T-helper 9 cell (primary cell): ENCODE measurements at places on chromosomes 4 and X.

GRCh38 chr4:126051689-126052424 lies 737.1 kb downstream of the FAT4 start:
- no peak for DNase-seq

- no peak for DNase-seq
Observed at GRCh38 chr4:139629436-139630125, 36.0 kb upstream of the MGST2 start.

DNA sequence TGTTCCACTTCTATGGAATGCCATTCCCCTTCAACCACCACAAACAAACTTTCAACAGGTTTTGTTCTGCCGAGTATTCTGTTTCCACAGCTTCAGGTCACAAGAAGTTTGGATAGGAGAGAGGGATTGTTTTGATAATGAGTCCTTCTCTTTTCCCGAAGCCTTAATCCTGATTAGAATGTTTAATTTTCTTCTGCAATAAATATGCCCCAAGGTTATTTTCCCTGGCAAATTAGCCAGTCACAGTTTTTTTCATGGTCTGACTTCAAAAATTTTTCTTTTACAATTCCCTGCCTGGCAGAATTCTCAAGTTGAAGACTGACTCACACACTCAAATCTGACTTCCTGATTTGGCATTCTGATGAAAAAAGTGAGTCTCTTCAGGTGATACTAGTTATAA lies 33.1 kb upstream of the EDNRA start:
- no peak for DNase-seq

DNA sequence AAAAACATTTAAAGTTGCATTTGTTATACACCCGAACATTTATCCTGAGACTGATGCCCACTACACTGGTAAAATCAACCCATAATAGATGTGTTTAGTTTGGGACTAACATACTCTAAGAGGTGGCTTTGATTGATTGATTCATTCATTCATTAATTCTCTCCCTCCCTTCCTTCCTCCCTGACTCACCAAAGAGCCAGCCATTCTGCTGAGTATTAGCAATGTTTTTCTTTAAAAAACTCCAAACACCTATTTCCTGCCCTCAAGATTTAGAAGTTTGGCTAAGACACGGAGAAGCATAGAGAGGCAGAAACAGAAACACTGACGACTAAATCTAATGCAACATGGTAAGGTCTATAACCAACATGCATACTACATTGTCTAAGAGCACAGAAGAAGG lies 88.9 kb downstream of the RASL11B start:
- no peak for DNase-seq

GRCh38 chr4:164381859-164382258 lies 372.1 kb upstream of the SMIM31 start:
- DNase-seq = no peak

- peak; percentile 5 for DNase-seq
Observed at GRCh38 chr4:70687392-70687791, 940 bp upstream of the UTP3 start.

DNA sequence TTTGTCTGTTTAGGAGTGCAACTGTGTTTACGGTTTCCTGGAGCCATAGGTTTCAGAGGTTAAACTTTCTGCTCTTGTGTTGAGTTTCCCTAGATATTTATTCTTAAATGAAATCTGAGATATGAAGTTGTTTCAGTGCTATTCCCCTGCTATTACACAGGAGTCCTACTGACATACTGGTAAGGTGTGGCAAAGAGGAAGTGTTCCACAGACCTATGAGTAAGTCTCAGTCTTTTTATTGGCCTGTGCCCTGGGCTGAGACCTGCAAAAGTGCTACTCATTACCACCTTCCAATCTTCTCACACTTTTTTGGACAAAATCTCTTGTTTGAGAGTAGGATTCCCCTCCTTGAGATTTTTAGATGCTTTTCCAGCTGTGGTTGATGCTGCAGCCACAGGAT lies 35.6 kb upstream of the MAGEA8 start:
- DNase-seq = no peak

DNA sequence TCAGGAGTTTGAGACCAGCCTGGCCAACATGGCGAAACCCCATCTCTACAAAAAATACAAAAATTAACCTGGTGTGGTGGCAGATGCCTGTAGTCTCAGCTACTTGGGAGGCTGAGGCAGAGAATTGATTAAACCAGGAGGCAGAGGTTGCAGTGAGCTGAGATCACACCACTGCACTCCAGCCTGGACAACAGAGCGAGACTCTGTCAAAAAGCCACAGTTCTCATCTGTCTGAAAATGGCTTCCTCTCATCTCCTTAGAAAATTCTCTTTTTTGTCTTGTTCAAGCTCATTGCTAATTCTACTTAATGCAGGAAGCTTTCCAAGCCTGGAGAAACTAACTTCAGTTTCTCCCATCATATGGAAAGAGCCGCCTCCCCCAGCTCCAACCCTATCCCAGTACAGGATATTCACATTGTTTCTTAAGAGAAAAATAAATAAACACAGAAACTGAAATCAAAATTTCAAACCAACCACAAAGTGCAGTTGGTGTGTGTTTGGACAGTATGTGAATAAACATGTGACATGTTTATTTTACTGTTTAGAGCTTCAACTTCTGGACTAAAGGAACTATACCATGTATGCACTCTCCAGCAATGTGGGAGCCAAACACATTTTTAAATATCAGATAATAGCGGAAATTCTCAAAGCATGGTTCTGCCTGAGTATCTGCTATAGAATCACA lies 55.0 kb upstream of the GAB1 start:
- DNase-seq = no peak

DNA sequence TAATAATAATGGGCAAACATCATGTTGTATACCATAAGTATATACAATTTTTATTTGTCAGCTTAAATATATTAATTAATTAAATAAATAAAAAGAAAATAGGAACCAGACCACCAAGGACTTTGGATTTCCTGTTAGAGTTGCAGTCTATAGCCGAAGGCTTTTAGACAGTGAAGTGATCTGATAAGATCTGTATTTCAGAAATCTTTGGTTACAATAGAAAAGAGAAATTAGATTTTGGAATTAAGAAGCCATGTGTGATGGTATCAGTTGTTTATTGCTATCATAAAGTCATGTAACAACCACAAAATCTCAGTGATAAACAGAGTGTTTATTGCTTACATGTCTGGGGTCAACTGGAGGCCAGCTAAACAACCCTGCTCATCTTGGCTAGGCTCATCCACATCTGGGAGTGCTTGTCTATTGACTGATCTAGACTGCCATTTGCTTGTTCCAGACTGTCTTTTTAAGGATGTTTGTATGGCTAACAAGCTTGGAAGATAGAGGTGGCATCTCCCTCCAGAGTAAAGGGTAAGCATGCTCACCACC lies 142.1 kb upstream of the USP9X start:
- DNase-seq = no peak

GRCh38 chr4:47219586-47219985 lies 188.2 kb downstream of the GABRB1 start:
- no peak for DNase-seq

GRCh38 chr4:121227341-121227792 lies 63.2 kb upstream of the TNIP3 start:
- DNase-seq = no peak

GRCh38 chr4:113825272-113825671 lies 63.7 kb upstream of the CAMK2D start:
- no peak for DNase-seq

GRCh38 chrX:32871636-32872035 lies 339.7 kb downstream of the DMD start:
- no peak for DNase-seq

GRCh38 chr4:94976371-94977011 lies 218.7 kb downstream of the BMPR1B start:
- DNase-seq = no peak

DNA sequence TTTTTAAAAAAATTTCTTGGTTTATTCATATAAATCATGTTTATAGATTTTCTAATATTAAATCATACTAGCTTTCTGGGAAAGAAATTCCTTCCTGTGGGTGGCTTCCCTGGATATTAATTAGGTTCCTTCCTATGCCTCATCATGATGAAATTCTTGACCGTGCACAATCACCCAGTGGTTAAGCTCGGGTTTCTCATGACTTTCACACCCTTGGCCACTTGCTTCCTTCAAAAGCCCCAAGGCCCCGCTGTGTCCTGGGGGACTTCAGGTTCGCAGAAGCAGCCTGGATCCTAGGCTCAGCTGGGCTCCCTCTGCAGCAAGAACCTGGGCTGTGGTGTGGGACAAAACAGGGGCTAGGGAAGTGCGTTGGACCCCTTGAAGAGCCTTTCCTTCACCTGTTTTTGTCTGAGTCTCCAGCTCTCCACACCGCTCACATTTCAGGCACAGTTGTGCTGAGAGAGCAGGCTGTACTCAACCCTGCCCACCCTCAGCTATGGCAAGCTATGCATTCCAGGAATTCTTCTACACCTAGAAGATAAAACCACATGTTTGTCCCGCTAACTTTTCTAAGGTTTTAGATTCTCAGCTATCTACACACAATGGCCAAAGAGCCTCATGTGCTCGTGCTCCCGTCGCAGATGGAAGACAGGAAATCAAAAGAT lies 48.9 kb upstream of the TMSB15B start:
- DNase-seq = no peak

DNA sequence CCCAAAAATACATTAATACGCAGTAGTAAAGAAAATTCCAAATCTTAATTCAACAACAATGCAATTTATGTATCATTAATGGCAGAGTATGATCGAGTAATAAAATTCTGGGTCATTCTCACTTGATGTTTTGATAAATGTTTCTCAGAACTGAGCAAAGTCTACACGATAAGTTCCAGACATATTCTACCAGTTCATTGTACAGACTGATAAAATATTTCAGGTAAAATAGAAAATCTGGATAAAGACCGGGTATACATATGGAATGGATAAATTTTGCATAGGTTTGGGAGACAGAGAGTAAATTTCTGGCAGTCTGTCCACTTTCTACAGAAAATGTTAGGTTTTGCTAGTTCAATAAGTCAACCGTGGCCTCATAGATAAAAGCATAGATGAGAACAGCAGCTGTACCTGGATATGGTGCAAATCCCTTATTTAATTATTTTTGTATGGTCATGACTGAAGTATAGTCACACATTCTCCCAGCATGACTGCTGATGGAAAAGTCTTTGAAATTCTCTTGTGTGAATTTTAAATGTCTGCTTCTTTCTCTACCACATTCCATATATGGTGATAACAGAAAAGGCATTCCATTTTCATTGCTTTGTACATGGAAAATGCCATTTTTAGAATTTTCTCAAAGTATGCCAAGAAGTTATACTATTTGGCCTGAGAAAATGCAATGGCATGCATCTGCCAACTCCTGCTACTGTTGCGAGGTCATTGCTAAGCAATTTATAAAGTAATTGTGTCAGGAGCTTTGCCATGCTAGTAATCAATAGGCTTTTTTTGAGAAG lies 301.9 kb upstream of the ARSJ start:
- no peak for DNase-seq

- DNase-seq = no peak
Observed at GRCh38 chr4:8512510-8512909, 67.7 kb upstream of the GPR78 start.

DNA sequence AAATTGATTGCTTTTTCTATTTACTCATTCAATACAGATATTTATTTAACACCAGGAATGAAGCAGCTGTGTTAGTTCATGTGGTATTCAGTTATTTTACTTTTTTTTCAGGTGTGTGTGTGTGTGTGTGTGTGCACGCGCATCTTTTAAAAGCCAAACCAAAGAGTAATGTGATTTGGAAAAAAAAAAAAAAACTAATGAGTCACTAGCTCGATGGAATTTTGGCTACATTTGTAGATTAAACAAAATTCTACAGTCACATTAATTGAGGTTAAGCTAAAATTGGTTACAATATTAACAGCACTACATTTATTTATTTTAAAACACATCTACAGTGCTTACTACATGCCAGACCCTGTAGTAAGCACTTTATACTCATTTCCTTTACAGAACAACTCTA lies 66.8 kb downstream of the HHIP start:
- DNase-seq = no peak

DNA sequence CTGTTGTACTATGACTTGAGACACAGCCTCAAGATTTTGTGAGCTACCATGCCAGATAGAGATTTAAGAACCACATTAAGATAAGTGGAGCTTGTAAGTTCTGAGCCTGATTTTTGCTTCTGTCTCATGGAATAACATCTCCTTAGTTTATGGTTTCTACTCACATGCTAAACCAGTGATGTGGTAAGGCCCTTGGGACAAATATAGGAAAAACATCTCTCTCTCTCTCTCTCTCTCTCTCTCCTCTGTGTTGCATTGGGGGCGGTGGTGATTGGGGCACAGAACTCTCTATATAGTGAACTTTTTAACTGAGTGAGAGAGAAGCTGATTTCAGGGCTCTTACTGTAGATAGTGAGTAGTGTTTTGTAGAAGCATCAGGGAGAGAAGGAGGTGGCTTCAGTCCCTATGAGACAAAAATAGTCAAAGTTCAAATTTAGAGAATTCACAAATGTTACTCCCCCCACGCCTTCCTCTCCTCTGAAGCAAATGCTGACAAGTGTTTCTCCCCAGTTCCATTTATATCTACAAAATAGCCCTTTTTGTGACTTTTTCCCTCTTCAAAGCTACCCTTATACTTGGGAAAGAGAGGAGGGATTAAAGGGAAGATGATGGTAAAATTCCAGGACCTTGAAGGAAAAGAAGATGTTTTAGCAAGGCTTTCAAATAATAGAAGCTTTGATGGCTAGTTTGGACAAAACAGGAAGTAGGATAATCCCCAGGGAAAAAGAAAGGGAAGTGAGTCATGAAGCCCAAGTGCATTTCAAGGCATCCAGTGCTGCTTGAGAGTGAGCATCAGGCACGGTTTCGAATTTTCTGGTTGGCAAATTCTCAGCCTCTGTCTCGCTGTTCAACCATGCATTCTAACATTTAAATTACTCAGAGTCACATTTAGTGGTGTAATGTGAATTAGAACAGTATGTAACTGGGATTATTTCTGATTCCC lies 134.3 kb upstream of the AP1S2 start:
- DNase-seq = no peak

DNA sequence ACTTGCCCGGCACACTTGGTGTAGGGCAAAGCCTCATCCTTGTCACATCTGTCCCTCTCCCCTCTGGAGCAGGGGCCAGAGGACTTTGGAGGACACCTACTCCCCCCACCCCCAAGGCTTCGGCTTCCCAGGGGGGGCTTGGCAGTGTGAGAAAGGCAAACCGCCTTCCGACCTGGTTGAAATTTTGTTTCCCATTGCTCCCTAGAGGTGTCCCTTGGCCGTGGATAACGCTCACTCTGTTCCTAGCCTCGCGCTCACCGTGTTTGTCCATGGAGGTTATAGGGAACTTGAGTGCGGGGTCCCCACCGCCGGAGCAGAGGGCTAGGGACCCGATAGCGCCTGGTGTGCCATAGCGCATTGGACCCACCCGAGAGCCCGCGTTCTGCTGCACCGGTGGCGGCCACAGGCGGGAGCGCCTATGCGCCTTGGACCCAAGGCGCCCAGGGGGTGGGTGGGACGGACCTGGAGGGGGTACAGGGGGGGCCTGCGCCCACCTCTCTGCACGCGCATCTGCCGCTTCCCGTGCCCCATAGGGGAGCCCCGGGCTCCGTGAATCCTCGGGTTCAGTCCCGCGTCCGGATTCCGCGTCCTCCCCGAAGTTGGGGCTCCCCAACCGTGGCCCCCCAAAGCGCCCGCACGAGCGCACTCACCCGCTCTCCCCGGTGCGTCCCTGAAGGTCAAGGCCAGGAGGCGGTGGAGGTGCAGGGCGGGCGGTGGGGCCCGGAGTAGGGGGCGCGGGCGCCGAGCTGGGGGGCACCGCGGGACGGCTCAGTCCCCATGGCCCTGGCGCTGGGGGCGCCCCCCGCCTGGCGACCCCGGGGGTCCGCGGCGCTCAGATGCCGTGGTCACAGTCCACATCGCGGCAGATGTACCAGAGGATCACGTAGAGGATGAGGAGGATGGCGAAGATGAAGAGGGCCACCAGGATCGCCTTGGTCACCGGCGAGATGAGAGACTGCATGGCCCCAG lies 82.7 kb upstream of the DHRSX start:
- DNase-seq = no peak

- DNase-seq = no peak
Observed at GRCh38 chr4:108919226-108919893, 156.5 kb upstream of the ETNPPL start.
